ENCODE measurements at places on chromosomes 3 and 15. TPM values are rescaled to one million over a fixed set of nuclear protein-coding genes. Genes with fewer than 3 reads are reported as not detected.

DNA sequence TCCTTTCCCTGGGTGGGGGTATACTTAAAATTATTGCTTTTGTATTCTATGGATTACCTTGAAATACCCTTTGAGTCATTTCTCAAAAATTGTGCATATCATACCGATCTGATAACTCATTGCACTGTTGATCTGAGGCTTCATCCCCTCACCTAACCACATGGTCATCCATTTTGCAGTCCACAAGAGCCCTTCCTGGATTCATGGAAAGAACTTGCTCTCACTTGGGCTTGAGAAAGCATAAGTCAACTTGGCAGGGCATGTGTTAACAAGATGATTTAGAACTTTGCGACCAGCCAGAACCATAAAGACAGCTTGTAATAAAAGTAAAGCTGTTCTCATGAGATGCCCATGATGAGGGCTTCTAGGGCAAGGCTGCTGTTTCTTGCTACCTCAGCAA, 22.2 kb downstream of the MME start:
- DNase-seq: no peak

DNA sequence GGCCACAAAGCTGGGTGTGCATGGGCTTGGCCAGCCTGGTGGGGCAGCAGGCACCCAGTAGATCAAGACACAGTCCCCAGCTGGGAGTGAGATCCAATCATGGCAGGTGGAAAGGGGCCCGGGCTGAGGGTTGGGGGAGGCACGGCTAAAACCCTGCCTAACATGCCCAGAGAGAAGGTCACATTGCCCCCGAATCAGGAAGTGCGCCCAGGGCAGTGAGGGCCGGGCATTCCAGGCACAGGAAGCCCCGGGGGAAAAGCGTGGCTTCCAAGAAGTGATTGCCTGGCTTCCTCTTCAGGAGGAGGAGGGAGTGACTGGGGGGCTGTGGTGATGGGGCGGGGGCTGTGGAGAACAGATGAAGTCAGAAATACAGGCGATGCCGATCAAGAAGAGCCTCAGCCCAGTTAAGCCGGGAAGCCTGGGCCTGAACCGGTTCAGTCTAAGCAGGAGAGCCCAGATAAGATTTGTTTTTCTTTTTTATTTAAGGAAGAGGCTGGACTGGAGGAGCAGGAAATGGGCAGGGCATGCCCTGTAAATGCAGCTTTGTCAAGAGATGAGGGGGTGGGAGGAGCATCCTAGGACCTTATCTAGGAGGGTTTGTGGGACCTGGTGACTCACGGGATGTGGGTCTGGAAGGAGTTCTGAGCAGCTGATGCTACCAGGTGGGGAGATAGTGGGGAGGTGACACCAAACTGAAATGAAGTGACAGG, 83.9 kb downstream of the CHSY1 start:
- DNase-seq: no peak

Gene SOX2
- total RNA-seq: not detected

- DNase-seq: no peak
Observed at GRCh38 chr3:146914409-146914808, 309.3 kb upstream of the PLSCR5 start.

Gene FBN1
- total RNA-seq: 62.5 TPM

DNA sequence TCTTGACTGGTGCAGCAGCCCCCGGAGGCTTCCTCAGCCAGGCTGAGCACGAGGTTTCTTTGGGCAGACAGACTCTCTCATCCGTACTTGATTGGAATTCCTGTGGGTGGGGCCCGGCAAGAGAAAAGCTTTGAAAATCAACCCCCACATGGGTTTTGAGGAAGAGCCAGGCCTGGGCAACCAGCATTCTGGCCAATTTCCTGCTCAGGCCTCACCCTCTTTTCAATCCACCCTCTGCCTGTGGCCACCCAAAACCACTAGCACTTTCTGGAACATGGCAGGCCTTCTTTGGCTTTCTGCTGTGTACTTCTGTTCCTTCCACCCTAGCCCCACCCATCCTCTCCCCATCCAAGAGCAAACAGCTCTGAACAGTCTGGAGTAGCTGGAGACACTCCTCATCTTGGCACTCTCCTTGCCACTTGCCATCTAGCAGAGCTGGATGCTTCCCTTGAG, 5.9 kb downstream of the MYO5C start:
- DNase-seq: no peak

All from ovary (tissue), 10 donors.